ENCODE measurements at places on chromosomes 4 and X.

DNA sequence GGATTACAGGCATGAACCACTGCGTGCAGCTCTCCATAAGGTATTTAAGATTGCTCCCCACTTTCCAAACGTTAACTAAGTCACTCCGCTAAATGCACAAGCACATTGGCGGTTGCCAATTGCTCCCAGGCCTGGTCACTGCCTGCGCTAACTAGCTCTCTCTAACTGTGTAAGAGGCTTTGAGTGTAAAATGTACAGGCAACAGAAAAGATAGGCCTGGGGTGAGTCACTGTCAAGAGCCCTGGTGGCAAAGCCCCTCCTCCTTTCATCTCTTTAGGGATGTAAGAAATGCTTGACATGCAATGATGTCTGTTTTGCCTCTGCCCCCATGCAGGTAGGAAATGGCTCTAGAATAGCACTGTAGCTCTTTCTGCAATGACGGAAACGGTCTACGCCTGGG is 329.7 kb upstream of the GATB start:
- DNase-seq, result no peak

- DNase-seq, result peak; percentile 85
These were observed 612 bp downstream of the MAGED2 start for GRCh38 chrX:54808109-54808604.

GRCh38 chrX:106976416-106976815 is 23.6 kb downstream of the MORC4 start:
- DNase-seq, result no peak

DNA sequence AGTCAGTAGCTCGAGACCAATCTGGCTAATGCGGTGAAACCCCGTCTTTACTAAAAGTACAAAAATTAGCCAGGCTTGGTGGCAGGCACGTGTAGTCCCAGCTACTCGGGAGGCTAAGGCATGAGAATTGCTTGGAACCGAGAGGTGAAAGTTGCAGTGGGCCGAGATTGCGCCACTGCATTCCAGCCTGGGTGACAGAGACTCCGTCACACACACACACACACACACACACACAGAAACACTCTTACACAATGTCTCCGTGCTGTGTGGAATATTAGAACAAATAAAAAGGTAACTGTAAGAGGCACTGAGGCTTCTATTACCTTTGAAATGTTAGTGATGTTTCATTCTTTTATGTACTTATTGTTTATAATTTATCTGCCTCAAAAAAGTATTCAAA is 326.6 kb downstream of the GPAT3 start:
- DNase-seq, result no peak

DNA sequence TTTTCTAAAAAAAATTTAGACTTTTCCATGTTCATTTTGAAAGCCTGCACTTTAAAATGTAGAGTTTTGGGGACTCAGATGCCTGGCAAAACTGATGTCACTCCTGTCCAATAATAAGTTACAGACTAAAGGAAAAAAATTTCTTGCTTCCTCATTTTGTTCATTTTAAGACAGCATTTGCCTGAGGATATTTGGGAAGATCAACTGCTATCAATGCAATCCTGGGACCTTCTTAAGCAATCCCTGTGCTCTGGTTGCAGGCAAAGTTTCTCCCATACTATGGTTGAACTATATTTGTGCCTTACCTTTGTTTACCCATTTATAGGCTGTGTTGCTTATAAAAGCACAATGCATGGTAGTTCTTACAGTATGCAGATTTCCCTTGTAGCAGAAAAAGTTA is 280.4 kb downstream of the CFAP47 start:
- DNase-seq, result no peak

- no peak for DNase-seq
These were observed 24.2 kb upstream of the PPM1K start for GRCh38 chr4:88308587-88308986.

All from H7 (cell line).